ENCODE measurements at places on chromosomes 12 and 14.

DNA sequence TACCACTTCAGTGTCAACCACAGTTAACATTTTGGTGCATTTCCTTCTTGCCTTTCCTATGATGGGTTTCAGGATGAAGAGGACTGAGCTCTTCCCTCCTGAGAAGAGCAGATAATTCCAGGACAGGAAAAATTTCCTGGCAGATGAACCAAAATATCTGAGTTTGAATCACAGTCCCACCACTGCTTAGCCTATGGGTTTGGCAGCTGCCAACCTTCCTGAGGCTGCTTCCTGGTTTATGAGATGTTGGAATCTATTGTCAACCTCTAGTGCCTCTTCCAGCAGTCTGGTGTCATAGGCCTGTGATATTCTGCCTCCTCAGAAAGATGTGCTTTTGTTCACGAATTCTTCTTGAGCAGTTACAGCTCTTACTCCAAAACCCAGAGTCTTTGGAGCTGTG, 197.4 kb upstream of the FRMD6 start:
- no peak for DNase-seq

GRCh38 chr12:104462931-104463339, 6.2 kb downstream of the CHST11 start:
- no peak for DNase-seq

DNA sequence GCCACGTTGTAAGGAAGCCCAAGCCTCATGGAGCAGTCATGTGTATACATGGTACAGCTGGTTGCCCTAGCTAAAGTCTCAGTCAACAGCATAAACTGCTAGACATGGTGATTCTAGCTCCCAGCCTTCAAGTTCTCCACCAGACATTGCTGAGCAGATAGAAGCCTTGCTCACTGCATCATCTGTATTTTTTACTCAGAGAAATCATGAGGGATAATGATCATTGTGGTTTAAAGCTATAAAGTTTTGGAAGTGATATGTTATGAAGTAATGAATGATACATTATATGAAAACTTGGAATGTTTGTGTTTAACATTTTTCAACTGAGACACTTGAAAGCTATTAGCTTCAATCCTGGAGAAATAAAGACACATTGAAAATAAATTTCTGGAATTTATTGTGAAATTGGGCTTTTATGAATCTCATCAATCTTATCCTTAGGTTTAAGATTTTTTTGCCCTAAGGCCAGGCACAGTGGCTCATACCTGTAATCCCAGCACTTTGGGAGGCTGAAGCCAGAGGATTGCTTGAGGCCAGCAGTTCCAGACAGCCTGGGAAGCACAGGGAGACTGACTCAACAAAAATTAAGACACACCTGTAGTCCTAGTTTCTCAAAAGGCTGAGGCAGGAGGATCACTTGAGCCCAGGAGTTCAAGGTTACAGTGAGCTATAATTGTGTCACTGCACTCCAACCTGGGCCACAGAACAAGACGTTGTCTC, 5.6 kb upstream of the NFATC4 start:
- no peak for DNase-seq

GRCh38 chr12:98595243-98595988, 1.9 kb downstream of the SLC25A3 start:
- no peak for DNase-seq

Data from HTR-8/SVneo (cell line).